Stimulated activated CD8-positive, alpha-beta memory T cell treated with anti-CD3 and anti-CD28 coated beads, Interleukin-15, amount 100 ng/mL, for 24 hours (primary cell): ENCODE measurements at places on chromosomes 3 and 15.

DNA sequence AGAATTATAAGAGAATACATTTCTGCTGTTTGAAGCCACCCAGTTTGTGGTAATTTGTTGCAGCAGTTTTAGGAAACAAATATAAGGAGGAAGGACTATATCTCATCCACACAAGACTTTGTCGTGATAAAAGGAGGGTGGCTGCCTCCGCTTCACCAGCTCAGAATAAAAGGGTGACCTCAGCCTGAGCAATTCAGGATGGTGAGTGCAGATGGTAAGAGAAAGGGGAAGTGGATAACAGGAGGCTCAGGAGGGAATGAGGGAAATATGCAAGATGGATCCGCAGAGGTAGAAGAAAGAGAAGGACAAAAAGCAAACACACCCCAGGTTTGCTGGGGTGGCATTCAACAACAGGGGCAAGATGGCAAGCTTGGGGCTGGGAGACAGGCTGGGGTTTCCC, 108.1 kb upstream of the TNFAIP8L3 start:
- DNase-seq = no peak

DNA sequence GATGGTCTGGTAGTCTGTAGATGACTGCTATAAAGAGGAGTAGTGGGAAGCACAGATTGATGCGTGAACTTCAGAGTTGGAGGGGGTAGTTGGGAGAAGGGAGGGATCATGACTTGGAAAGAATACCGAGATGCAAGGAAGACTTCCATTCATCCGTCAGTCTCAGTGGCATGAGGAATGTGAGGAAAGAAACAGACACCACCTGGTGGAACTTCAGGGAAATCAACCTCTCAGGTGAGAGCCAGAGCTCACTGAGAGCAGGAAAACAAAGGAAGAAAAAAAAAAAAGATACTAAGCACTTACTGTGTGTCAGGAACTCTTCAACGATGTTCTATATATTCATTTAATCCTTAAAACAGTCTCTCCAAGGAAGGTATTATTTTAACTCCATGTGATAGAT, 172.4 kb downstream of the OXSM start:
- no peak for DNase-seq

DNA sequence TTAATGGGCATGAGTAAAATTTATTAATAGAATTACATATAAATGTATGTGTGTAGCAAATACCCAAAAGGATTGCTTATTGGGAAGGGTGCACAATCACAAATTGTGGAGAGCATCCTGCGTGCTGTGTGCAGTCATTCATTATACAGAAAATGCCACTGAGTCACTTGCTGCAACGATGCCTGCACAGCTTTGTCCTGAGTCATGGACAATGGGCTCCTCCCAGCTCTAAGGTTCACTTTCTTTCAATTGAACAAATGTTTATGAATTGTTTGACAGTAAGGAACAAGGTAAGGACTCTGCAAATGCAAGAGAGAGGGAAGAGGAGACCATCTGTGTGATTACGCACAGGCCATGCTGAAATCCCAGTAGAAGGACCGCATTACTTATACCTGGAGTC, 18.7 kb downstream of the CFAP161 start:
- no peak for DNase-seq

- no peak for DNase-seq
Observed at GRCh38 chr3:28132941-28133340, 108.5 kb upstream of the CMC1 start.

DNA sequence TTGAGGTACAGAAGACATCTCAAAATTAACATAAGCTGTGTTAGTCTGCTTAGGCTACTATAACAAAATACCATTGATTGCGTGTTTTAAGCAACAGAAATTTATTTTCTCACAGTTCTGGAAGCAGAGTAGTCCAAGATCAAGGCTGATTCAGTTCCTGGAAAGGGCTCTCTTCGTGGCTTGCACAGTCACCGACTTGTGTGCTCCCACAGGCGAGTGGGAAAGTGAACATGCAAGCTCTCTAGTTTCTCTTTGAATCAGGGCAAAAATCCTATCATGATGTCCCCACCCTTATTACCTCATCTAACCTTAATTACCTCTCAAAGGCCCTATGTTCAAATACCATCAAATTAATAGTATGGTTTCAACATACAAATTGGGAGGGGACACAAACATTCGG, 505.9 kb downstream of the ZIC1 start:
- no peak for DNase-seq

- DNase-seq = no peak
Observed at GRCh38 chr3:24086617-24087404, 141.7 kb downstream of the NR1D2 start.

DNA sequence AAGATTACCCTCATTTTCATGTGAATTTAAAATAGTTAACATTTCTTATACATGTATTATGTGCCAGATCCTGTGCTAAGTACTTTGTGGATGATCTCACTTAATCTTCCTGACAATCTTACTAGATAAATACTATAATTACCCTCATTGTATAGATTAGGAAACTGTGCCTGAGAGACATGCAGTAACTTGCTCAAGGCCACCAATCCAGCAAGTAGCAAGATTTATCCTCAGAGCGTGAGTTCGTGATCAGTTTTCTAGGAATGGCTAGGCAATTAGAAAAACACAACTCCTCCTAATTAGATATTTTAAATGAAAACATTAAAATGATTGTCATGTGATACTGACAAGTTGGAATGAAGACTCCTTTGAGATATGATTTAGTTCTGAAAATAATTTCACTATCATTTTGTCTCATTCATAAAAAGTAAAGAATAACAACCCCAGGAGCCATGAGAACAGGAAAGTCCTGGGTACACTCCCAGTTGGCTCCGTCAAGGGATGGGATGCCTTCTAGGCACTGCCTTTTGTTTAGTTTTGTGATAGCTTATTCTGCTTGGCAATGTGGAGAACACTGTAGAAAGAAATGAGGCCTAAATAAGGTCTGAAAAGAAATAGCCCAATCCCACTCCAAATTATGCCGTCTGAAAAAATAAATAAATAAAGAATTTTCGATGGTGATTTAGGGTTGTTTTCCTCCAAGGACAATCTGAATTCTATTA, 61.3 kb downstream of the FBN1 start:
- no peak for DNase-seq

- DNase-seq = no peak
Observed at GRCh38 chr3:102745881-102746280, 311.1 kb downstream of the ZPLD1 start.

GRCh38 chr3:31157893-31158620, 263.6 kb upstream of the GADL1 start:
- no peak for DNase-seq

DNA sequence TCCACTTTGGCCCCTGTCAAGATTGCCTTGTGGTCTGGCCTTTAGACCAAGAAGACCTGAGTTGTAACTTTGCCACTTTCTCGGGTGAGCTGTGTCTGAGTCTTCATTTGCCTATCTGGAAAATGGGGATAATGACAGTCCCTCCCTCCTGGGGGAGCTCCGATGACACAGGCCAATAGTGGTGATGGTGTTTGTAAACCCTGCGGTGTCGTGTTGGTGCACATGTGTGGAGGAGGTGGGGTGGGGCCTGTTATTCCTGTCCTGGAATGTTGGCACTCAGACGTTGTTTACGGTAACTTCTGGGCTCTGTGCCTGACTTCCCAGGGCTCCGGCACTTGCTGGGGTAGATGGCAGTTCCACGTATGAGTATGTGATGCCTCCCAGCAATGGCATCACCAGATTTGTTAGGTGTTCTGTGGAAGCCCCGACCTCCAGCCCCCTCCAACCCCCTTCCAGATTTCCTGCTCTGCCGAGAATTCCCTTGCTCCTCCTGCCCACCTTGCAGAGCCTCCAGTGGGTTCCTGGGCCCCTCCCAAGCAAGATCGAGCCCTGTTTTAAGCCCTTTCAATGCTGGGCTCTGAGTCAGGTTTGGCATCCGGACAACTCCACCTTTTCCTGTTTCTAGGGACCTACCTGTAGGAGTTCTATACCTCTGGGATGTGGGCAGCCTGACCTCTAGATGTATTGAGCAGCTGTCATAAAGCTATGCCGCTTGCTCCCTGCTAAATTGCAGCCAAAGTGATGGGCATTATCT, 31.4 kb downstream of the HRH1 start:
- DNase-seq = no peak

- no peak for DNase-seq
Observed at GRCh38 chr3:48428572-48429316, 1.1 kb downstream of the PLXNB1 start.

GRCh38 chr15:63079947-63080626, 37.5 kb downstream of the TPM1 start:
- DNase-seq = no peak

- no peak for DNase-seq
Observed at GRCh38 chr3:26683902-26684301, 61.3 kb downstream of the LRRC3B start.

DNA sequence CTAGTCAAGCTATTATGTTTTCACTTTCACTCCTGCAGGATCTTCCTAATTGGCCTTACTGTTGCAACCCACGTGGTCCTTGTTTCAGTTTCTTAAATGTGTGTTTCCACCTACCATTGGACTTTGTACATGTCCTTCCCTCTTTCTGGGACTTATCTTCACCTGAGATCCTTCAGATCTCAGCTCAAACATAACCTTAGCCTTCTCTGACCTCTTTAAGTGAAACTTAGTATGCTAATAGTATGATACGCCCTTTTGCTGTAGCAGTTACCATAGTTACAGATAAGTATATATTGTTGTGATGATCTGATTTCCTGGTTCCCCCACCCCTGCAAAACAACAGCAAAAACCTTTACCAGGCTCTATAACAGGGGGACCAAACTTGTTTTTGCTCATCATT, 35.2 kb downstream of the U2SURP start:
- DNase-seq = no peak

- no peak for DNase-seq
Observed at GRCh38 chr3:13536432-13536831, 12.5 kb upstream of the FBLN2 start.

DNA sequence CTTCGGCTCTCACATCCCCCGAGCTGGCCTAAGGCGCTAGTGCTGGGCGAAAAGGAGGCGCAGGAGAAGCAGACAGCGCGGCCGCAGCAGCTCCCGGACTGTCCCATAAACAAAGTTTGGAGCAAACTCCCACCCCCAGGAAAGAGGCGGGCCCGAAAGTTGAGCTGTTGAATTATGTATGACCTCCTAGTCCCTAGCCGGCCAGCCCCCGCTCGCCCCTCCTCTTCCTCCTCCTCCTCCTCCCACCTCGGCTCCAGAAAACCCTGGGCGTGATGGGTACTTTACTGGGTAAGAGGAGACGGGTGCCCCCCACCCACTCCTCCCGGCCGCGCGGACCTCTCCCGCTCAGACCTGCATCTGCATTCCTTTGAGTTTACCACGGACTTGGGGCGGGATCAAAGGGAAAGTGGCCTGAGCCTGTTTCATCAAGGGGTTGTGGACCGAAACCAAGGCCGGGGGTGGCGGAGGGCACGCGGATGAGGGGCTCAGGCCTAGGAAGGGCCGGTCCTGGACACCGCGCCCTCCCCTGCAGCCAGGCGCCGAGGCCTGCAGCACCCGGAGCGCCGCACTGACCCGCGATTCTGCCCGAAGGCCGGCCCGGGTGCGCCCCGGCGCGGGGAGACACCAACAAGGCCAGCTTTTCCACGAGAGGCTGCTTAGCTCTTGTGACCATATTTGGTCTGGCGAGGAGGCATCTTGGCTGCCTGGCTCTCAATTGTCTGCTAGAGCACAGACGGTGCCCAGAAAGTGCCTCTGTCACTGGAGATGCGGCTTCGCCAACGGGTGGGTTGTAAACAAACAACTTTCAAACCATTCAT, at the start of gene WWTR1:
Gene WWTR1 (minus strand): TSS at position 100 of the 818 bp plus-strand sequence. CDS start 719 bp downstream, outside the sequence.
- DNase-seq = no peak

DNA sequence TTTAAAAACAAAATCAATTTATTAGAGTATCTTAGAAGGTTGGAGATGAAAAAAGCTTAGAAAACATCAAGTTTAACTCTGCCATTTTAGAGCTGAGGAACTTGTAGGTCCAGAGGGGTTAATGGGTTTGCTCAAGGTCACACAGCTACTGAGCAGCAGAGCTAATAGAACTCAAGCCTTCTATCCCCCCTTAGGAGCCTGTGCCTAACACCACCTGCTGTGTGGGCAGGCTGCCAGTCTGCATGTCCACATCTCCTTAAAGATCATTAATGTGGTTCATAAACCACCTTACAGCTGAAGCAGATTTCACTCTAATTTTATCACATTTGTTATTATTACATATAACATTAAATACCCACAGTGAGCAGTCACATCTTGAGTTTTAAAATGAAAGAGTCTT, 14.1 kb upstream of the SLC35G2 start:
- no peak for DNase-seq

DNA sequence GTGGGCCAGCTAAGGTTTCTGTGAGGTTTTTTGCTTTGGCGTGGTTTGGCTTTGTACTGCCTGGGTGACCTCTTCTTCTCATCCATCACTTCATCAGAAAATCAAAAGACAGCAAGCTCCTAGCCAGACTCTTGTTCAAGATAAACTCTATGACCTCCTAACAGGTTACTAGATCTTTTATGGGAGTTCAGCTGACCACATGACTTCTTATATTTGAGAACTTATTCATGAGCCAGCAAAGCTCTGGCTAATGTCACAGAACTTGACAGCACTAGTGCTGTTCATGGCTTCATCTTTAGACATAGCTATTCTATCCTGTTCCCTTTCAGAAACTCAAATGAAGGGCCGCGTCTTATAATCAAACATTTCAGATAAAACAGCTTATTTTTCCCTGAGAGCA, 527.1 kb upstream of the GOLIM4 start:
- DNase-seq = no peak

DNA sequence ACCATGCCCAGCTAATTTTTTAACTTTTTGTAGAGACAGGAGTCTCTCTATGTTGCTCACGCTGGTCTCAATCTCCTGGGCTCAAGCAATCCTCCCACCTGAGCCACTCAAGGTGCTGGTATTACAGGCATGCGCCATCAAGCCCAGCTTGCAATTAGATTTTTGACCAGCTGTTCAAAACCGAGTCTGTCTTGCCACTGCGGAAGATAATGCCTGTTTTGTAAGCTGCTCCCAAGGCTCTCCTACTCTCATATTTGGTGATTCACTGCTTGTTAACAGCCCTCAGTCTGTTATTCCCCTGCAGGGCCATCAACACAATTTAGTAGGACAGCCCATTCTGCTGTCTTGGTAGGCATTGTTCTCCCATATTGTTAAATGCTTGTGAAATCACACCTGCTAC, 17.8 kb upstream of the MCCC1 start:
- DNase-seq = no peak

GRCh38 chr15:57606816-57607215, 15.1 kb downstream of the MYZAP start:
- no peak for DNase-seq

DNA sequence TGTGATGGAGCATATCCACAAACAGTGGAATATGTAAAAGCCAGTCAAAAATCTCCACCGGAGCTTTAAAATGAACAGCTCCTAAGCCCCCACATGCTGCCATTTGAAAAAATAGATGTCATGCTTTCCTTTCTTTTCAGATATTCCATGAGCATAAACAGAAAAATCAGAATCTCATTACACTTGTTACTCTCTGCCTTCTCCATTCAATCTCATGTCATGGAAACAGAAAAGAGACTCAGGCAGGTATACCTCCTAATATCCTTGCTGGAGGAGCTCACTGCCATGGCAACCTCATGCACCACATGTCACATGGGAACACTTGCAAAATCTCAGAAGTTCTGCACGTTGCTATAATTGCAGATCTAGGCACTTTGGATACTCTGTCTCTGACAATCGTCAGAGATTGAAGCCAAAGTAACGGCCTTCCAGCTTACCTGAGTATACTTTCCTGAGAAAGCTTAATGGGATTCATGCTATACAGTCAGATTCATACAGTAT, 317.0 kb upstream of the ADAMTS9 start:
- DNase-seq = no peak
